Activated CD8-positive, alpha-beta T cell treated with anti-CD3 and anti-CD28 coated beads for 36 hours (primary cell): ENCODE measurements at places on chromosomes 2 and 18. TPM values are rescaled to one million over a fixed set of nuclear protein-coding genes. Genes with fewer than 3 reads are reported as not detected.

The UPP2 gene
- total RNA-seq, result not detected

The NCKAP5 gene
- not detected for total RNA-seq

The ZNF396 gene
- 0.38 TPM for total RNA-seq

The GALR1 gene
- not detected for total RNA-seq

The RFTN2 gene
- not detected for total RNA-seq

The UGT1A4 gene
- total RNA-seq, result not detected

The ANAPC1 gene
- total RNA-seq, result 135 TPM

The COX5B gene
- 233 TPM for total RNA-seq

The POTEI gene
- not detected for total RNA-seq

The LIMS3 gene
- 0.77 TPM for total RNA-seq

The PUS10 gene
- total RNA-seq, result 7.9 TPM

The LRATD1 gene
- not detected for total RNA-seq

The DHRS9 gene
- total RNA-seq, result not detected

The CD226 gene
- 41.7 TPM for total RNA-seq

The AMER3 gene
- total RNA-seq, result not detected

The UCN gene
- total RNA-seq, result 2.5 TPM

The GALNT13 gene
- 0.60 TPM for total RNA-seq

The RAPGEF4 gene
- 0.85 TPM for total RNA-seq

The RGPD4 gene
- total RNA-seq, result not detected

The IFT172 gene
- 12.1 TPM for total RNA-seq

The POTEJ gene
- total RNA-seq, result not detected

The ICA1L gene
- total RNA-seq, result 8.0 TPM

The RAX gene
- not detected for total RNA-seq

The HAAO gene
- 0.63 TPM for total RNA-seq

The TTN gene
- total RNA-seq, result 2.8 TPM
